ENCODE measurements at places on chromosomes 1 and 21.

DNA sequence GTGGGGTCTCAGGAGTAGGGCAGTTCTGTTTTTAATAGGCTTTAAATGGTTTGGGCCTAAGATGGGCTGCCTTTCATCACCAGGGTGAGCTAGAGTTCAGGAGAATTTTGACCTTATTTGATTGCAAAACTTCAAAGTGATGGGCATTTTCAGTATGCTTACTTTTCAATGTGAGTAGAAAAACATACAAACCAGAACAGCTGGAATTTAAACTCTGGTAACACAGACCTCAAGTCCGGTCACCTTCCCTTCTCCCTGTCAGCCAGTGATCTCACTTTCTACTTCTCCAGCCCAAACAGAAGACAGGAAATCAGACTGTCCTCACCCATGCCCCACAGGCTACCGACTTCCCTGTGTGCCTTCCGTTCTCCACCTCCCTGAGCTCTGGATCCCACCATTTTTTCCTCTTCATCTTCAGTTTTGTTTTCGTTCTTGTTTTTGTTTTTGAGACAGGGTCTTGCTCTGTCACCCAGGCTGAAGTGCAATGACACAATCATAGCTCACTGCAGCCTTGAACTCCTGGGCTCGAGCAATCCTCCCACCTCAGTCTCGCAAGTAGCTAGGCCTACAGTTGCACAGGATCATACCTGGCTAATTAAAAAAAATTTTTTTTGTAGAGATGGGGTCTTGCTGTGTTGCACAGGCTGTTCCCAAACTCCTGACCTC lies 374.0 kb downstream of the CAMTA1 start:
- no peak for DNase-seq

DNA sequence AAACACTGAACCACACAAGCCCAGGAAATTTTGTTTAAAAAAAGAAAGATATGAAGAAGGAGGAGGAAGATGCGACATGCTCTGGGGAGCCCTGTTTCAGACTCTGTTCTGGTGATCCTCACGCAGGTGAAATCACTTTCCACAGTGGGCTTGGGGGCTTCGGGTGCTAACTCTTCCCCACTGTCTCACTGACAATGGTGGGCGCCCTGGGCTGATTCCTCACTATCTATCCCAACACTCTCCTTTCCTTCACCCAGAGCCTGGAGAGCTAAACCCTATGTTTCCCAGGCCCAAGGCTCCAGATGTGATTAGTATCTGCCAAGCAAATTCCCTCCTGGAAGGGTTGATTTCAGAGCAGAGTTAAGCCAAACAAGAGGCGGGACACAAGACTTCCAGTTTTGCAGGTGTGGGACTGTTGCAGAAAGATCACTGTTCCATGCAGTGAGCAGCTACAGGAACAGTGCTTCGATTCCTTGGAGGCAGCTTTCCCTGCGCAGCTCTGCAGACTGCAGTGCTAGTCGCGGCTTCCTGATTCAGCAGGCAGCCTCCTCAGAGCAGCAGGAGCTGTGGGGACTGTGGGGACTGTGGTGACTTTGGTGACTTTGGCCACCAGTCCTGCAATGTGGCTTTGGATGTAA lies 168.3 kb downstream of the RHOU start:
- DNase-seq: no peak

DNA sequence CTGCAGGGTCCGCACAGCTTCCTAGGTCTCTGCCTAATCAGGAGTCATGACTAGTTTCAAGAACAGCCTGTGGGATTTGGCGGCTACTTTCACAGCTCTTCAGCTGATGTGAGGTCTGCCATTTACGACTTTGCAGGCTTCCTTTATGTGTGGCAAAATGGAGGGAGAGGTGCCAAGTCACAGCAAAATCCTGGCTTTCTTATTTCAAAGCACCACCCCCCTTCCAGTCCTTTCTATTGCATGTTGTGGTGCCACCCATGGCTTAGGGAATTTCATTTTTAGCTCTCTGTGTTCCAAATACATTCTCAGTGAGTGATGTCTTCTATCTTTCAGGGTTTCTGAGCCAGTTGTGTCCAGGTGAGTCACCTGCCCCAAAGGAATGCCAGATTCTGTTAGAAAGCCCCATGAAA lies 75.1 kb upstream of the WLS start:
- DNase-seq: no peak

DNA sequence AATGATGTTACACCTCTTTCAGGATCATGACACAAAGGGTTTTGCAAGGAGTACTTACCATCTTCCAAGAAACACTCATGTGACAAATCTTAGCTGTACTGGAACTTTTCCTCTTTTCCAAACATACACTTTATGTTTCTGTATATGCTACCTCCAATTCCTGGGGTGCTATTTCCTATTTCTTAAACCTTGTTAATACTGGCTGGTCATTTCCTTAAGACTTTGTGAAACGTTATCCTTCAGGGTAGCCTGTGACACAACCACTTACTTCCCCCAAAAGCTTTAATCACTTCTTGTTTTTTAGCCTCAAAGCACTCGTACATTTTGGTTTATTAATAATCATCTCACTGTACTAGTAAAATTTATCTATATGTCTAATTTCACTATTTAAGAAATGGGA lies 39.4 kb downstream of the OR10Z1 start:
- no peak for DNase-seq

- DNase-seq: no peak
Observed at GRCh38 chr1:200659269-200659668, 10.4 kb downstream of the DDX59 start.

GRCh38 chr1:114100148-114100547 lies 53.5 kb downstream of the SYT6 start:
- DNase-seq: no peak

GRCh38 chr1:201262963-201263608 lies 20.2 kb upstream of the PKP1 start:
- DNase-seq: no peak

GRCh38 chr1:11216074-11216473 lies 26.9 kb downstream of the ANGPTL7 start:
- DNase-seq: no peak

DNA sequence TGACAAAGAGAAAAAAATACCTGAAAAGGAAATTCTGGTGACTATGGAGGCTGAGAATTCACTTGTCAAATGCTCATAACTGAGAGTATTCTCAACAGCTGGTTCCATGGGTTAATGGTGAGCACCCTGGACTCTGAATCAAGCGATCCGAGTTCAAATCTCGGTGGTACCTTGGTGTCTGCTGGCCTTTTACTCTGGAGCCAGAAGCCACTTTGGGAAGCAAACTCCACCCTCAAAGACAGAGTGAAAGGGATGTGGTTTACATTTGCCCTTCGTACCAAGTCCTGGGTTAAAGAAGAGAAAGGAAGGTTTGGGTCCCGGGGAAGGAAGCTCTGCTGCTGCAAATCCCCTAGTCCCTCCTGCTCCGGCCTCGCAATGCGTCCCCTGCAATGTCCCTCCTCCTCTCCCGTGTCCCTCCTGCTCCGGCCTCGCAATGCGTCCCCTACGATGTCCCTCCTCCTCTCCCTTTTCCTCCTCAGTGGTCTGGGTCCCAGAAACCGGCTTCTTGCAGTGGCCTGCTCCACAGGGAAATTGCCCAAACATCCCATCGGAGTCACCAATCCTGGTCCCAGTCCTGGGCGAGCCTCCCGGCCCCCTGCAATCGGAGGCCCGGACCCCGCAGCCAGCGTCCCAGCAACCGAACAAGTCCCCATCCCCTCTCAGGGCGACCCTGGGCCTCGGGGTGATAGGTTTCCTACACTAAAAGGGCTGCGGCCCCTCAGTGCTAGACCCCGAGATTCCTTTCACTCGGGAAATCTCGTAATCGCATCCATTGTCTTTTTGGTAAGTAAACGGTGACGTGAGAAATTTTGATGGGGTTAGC lies 129.4 kb downstream of the PPIAL4G start:
- no peak for DNase-seq

- peak; percentile 57 for DNase-seq
Observed at GRCh38 chr1:203278082-203278884, 27.0 kb upstream of the BTG2 start.

DNA sequence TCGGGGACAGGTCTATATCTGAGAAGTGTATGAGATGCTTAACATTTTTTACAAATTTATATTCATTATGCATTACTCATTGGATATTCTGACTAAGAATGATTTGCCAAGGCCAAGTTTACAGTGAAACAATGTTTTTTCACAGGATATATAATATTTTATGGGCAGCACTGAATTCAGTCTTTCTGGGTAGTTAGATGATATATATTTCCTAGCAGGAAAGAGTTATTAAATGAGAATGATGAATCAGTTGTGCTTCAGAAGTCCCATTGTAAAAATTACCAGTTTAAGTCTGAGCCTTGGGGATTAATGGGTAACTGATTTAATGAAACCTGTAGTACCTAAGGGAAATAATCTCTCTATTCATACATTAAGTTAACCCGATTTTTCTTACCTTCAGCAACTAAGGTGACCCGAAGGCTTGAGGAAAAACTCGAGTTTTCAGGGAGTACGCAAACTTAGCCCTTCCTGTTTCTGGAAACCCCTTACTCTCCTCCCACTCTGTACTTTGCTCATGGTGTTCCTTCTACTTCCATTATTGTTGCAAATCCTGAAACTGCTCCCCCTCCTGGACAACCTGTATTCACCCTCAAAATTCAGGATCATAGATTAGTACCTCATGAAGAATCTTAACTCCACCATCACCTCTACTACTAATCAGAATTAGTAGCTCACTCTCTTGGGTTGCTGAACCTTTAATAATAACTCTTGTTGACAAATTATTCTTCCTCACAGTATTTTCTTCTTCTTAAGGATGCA lies 135.1 kb downstream of the AK5 start:
- DNase-seq: no peak

DNA sequence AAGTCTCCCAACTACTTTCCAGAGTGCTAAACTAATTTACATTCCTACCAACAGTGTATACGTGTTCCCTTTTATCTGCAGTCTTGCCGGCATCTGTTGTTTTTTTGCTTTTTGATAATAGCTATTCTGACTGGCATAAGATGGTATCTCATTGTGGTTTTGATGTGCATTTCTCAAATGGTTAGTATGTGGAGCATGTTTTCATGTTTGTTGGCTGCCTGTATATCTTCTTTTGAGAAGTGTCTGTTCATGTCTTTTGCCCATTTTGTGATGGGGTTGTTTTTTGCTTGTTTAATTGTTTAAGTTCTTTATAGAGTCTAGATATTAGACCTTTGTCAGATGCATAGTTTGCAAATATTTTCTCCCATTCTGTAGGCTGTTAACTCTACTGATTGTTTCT lies 46.6 kb downstream of the MAST2 start:
- no peak for DNase-seq

GRCh38 chr1:118090130-118090529 lies 94.9 kb downstream of the SPAG17 start:
- no peak for DNase-seq

DNA sequence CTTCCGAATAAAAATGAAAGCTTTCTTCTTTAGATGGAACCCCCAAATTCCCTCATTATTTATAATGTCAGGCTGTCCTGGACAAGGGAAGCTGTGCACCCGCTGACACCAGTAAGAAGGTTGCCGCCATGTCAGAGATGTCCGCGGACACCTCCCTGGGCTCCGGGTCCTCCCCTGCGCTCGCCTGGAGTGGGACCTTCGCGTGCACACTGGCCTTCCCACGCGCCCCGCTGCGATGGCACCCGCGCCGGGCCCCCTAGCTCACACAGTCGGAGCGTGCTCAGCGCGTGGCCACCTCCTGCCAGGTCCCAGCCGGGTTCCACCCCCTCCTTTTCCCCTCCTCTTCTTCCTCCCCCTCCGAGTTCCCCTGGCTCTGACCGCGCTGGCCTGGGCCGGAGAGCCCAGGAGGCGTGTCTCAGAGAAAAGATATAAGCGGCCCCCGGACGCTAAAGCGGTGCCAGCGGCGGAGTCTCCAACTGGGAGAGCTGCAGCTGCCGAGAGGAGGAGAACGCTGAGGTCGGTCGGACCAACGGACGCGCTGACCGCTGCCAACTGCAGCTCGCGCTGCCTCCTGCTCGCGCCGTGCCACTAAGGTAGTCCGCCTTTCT lies at the start of gene G0S2:
Gene G0S2 (plus strand): TSS at position 456 of the 608 bp plus-strand sequence. CDS start 273 bp downstream, outside the sequence.
- DNase-seq: no peak

DNA sequence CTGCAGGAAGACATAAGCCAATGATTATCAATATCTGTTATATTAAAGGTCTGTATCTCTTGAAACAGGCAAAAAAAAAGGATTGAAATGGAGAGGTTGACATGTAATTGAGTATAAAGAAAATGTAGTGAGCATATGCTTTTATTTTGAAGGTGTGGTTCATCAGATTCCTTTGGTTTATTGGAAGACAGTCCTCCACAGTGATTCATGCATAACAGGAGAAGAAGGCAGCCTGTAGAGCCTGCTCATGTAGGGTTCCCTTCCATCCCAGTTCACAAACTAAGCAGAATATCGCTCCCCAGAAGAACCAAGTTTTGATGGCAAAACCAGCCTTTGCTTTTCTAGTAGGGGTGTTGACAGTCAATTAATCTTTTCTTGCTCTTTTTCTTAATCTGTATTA lies 1016.8 kb upstream of the ADGRL4 start:
- DNase-seq: no peak

GRCh38 chr1:7380712-7381111 lies 390.4 kb upstream of the VAMP3 start:
- DNase-seq: no peak

DNA sequence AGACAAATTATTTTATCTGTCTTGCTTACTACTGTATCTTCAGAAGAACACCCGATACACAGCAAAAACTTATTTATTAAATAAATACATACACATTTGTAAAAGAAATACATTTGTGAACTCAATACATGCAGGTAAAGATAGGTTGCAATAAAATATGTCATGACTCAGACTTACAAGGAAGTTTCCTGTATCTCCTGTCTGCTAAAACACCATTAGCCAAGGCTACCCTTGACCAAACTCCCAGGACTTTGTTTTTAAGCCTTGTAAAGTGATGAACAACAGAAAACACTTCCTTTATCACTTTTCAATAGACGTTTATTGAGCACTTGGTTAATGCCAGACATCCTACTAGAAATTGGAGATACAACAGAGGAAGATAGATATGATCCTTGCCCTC lies 56.5 kb upstream of the HSD17B7 start:
- no peak for DNase-seq

- no peak for DNase-seq
Observed at GRCh38 chr1:190416239-190416638, 61.4 kb downstream of the BRINP3 start.

GRCh38 chr1:226568077-226568831 lies 19.7 kb downstream of the STUM start:
- DNase-seq: peak; percentile 13

- DNase-seq: no peak
Observed at GRCh38 chr1:159800177-159800930, 1.8 kb upstream of the FCRL6 start.

DNA sequence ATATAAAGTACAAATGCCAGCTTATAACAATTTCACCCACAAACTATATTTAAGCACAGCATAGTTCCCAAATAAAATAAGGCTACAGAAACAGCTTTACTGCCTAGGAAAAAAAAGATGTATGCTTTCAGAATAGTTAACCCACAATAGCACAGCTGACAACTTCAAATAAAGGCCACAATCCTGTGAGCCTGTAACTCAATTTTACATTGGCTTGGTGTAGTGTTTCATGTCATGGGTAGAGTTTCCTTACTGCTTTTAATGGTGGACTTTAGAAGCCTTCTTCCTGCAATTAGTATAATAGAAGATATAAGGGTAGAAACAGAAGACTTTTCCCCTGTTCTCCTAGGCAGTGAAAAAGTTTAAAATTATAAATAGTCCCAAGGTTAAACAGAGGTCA lies 44.3 kb upstream of the ZC3H11B start:
- DNase-seq: no peak

- no peak for DNase-seq
Observed at GRCh38 chr1:202348005-202348508, 442 bp upstream of the PPP1R12B start.
